Mesendoderm (in vitro differentiated cells): ENCODE measurements at places on chromosomes 1 and 21.
A peak's percentile ranks its signal among the peaks of the same experiment; 100 is the strongest.

DNA sequence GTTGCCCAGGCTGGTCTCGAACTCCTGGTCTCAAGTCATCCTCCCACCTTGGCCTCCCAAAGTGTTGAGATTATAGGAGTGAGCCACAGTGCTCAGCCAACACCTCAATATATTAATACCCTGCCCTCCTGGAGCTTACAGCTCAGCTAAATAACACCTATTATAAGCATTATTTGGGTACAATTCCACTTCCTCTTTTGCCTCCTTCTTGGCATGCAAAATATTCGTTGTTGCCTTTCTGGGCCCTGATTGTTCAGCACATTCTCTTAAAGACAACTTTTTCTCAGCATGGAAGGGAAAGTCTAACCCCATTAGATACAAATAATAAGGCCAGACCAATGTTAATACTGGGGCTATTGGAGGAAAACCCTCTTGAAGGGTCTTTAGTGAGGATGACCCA is 2.8 kb downstream of the PAQR7 start:
- no peak for DNase-seq
- H3K36me3 ChIP-seq, result no peaks in the 10 kb centered on the region
- no peak overlapping the region for H3K4me3 ChIP-seq
- H3K4me1 ChIP-seq, result peaks cover 6% of the 10 kb centered on the region
- no peaks in the 10 kb centered on the region for H3K27me3 ChIP-seq
- H3K27ac ChIP-seq, result no peak overlapping the region

DNA sequence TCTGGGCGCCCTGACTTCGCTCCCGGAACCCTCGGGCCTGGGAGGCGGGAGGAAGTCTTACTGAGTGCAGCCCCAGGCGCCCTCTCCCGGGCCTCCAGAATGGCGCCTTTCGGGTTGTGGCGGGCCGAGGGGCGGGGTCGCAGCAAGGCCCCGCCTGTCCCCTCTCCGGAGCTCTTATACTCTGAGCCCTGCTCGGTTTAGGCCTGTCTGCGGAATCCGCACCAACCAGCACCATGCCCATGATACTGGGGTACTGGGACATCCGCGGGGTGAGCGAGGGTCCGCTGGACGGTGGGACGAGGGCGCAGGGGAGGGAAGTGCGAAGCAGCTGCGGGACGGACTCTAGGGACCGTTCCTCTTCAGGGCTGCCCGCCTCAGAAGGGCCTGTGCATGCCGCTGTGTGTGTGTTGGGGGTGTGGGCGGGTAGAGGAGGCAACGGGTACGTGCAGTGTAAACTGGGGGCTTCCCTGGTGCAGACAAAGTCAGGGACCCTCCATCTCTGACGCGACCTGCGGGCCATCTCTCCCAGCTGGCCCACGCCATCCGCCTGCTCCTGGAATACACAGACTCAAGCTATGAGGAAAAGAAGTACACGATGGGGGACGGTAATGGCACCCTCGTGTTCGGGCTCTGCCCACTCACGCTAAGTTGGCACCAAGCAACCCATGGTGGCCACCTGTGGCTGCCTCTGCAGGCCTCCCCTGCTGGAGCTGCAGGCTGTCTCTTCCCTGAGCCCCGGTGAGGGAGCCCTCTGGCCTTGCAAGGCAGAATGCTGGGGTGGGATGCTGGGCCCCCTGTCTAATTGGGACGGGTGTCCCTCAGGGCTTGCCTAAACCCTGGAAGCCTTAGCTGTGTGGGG is at the start of gene GSTM1:
GSTM1 (plus strand) TSS at position 177 of the 859 bp plus-strand sequence; CDS start at position 234, 57 bp downstream.
- no peaks in the 10 kb centered on the region for H3K36me3 ChIP-seq
- no peak within 1 kb of the TSS for H3K27ac ChIP-seq
- H3K4me3 ChIP-seq, result peak within 1 kb of the TSS; percentile 54
- no peaks in the 10 kb centered on the region for H3K4me1 ChIP-seq
- DNase-seq, result peak; percentile 91

DNA sequence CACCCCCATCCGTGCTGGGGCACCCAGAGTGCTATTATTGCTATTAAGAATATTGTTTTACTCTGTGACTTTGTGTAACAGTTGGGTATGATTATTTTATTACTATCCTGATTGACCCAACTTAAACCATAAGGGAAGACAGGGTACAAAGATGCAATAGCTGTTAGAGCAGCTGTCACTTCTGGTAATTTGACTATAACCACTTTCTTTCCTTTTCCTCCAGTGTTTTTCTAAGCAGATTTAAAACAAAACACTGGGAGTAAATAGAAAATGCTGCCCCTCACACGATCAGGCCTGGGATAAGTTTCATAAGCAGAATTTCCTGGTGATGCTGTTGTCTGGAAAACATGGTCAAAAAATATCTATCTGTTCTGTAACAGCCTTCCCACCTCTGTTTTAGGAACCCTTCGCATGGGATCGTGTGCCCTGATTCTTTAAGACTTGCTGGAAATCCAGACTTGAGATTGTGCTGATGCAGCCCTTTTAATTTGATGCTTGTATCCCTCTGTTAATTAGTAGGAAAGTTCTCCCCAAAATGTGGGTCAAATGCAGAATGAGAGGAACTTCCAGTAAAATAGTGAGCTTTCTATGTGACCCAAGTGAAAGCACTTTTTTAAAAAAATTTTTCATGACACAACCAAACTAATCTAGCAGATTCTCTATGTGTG is 165.3 kb downstream of the FMN2 start:
- no peak overlapping the region for H3K27ac ChIP-seq
- no peaks in the 10 kb centered on the region for H3K4me1 ChIP-seq
- no peak for DNase-seq
- no peaks in the 10 kb centered on the region for H3K27me3 ChIP-seq
- H3K36me3 ChIP-seq, result no peaks in the 10 kb centered on the region

GRCh38 chr1:216812966-216813365 is 89.7 kb upstream of the ESRRG start:
- no peaks in the 10 kb centered on the region for H3K4me1 ChIP-seq
- H3K27ac ChIP-seq, result no peak overlapping the region
- no peaks in the 10 kb centered on the region for H3K36me3 ChIP-seq
- no peaks in the 10 kb centered on the region for H3K27me3 ChIP-seq

DNA sequence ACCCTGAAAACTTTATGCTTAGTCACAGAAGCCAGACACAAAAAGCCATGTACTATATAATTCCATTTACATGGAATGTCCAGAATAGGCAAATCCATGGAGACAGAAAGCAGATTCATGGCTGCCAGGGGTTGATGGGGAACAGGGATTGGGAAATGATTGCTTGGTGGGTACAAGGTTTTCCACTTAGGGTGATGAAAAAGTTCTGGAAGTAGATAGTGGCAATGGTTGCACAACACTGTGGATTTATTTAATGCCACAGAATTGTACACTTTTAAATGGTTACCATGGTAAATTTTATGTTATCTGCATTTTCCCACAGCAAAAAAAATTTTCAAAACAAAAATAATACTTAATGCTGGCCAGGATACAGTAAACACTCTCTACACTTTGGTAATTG is 40.6 kb downstream of the ENAH start:
- H3K4me3 ChIP-seq, result no peak overlapping the region
- H3K27ac ChIP-seq, result no peak overlapping the region
- H3K36me3 ChIP-seq, result no peaks in the 10 kb centered on the region
- H3K27me3 ChIP-seq, result no peaks in the 10 kb centered on the region

- DNase-seq, result no peak
- no peaks in the 10 kb centered on the region for H3K4me1 ChIP-seq
- no peaks in the 10 kb centered on the region for H3K27me3 ChIP-seq
- no peak overlapping the region for H3K4me3 ChIP-seq
- H3K36me3 ChIP-seq, result peaks cover 3% of the 10 kb centered on the region
These were observed 30.0 kb downstream of the RABIF start for GRCh38 chr1:202858789-202859414.

GRCh38 chr1:13701271-13701640 is 1.3 kb downstream of the PRDM2 start:
- H3K27ac ChIP-seq, result no peak overlapping the region
- no peaks in the 10 kb centered on the region for H3K27me3 ChIP-seq
- H3K36me3 ChIP-seq, result no peaks in the 10 kb centered on the region
- no peak for DNase-seq
- H3K4me3 ChIP-seq, result no peak overlapping the region

- peak; percentile 57 for DNase-seq
- no peak overlapping the region for H3K4me3 ChIP-seq
- H3K36me3 ChIP-seq, result no peaks in the 10 kb centered on the region
- no peaks in the 10 kb centered on the region for H3K27me3 ChIP-seq
- no peaks in the 10 kb centered on the region for H3K4me1 ChIP-seq
These were observed 15.0 kb upstream of the F5 start for GRCh38 chr1:169601096-169601881.

GRCh38 chr1:97989094-97989680 is 68.4 kb upstream of the DPYD start:
- DNase-seq, result no peak
- no peaks in the 10 kb centered on the region for H3K4me1 ChIP-seq
- no peak overlapping the region for H3K27ac ChIP-seq
- H3K4me3 ChIP-seq, result no peak overlapping the region
- no peaks in the 10 kb centered on the region for H3K36me3 ChIP-seq

GRCh38 chr1:87820668-87821334 is 492.1 kb downstream of the LMO4 start:
- H3K27ac ChIP-seq, result no peak overlapping the region
- H3K36me3 ChIP-seq, result no peaks in the 10 kb centered on the region
- no peak overlapping the region for H3K4me3 ChIP-seq
- DNase-seq, result no peak
- H3K27me3 ChIP-seq, result no peaks in the 10 kb centered on the region

DNA sequence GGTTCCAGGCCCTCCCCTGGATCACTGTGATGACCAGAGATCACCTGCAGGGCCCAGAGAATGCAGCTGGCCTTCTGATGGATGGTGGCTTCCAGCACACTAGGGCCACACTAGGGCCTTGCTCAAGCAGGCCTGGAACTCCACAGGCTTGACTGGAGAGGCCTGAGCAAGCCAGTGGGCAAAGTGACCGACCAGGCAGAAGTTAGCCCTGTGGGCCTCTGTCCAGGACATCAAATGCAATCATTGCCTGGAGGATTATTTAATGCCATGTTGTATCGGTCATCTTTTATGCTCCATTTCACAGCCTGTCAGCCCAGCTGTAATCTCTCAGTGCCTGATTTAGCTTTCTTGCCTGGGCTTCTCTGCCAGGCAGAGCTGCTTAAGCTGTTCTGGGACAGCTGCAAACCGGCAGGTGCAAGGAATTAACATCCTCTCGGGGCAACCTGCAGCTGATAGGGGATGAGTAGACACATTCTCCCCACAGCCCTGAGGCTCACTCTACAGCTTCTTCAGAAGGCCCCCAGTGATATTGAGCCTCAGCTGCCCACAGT is 17.7 kb downstream of the NENF start:
- no peak overlapping the region for H3K27ac ChIP-seq
- no peak overlapping the region for H3K4me3 ChIP-seq
- H3K27me3 ChIP-seq, result no peaks in the 10 kb centered on the region

DNA sequence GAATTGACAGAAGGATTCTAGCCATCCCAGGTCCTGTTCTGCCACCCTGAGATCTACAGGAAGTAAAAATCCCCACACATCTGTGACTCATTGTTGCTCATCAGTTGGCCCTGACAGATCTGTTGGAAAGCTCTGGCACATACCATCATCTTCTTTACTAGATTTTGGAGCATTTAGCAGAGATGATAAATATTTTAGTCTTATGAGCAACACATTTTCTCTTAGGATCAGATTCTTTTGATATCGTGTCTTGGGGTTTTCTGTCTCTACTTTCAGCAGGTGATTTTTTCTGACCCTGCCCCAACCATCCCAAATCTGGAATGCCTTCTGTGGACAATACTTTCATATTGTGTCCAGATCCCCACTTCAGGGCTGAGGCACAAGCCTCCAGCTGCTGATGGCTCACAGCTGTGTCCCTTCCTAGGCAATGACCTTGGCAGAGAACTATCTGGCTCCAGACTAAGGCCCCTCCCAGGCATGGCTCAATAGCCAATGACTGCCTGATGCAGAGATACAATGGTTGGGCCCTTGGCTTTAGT is 102.8 kb downstream of the GDAP2 start:
- no peaks in the 10 kb centered on the region for H3K27me3 ChIP-seq
- H3K27ac ChIP-seq, result no peak overlapping the region
- H3K4me3 ChIP-seq, result no peak overlapping the region
- no peak for DNase-seq
- no peaks in the 10 kb centered on the region for H3K4me1 ChIP-seq

DNA sequence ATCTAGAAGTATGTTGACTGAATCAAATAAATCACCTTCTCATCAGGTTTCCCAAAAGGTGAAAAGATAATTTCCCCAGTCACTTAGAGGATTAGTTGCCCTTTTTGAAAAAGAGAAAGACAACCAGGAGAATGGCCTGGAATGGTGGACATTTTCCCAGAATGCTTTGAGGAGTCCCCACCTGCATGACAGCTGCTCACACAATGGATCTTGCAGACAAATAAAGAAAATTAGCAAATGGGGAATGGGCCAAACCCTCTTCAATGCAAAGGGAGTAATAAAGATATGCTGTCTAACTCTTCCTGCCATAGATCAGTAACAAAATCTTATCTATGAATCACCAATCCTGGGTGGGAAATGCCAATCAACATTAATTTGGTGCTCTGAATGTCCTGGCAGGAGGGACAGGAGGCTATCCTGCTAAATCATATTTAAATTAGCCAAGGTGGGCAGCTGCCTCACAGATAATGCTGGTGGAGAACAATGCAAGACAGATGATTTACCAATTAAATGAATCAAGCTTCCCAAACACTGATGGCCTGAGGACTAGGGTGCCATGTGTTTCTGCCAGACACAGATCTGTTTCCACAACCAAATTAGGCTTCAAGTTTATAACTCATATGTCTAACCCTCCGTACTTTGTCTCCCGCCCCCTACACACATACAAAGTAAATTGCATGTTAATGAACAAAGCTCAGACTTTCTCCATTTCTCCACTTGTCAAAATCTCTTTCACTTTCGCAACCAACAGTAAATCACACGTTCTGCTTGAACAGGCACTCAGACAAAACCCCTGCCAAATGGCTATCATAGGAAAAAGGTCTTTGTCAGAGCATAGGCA is 488.0 kb upstream of the PLXNA2 start:
- H3K4me1 ChIP-seq, result peaks cover 3% of the 10 kb centered on the region
- no peaks in the 10 kb centered on the region for H3K27me3 ChIP-seq
- H3K36me3 ChIP-seq, result no peaks in the 10 kb centered on the region
- H3K4me3 ChIP-seq, result no peak overlapping the region
- DNase-seq, result peak; percentile 91

- H3K36me3 ChIP-seq, result no peaks in the 10 kb centered on the region
- DNase-seq, result no peak
- no peaks in the 10 kb centered on the region for H3K4me1 ChIP-seq
- no peaks in the 10 kb centered on the region for H3K27me3 ChIP-seq
These were observed 16.0 kb downstream of the ANGPTL3 start for GRCh38 chr1:62613325-62613727.

- H3K36me3 ChIP-seq, result no peaks in the 10 kb centered on the region
- peaks cover 5% of the 10 kb centered on the region for H3K4me1 ChIP-seq
- no peak for DNase-seq
- peak overlapping the region; percentile 30 for H3K27ac ChIP-seq
These were observed 500 bp upstream of the DOCK7 start for GRCh38 chr1:62688687-62689085.

GRCh38 chr1:70487910-70488665 is 77.0 kb downstream of the CTH start:
- no peaks in the 10 kb centered on the region for H3K4me1 ChIP-seq
- H3K36me3 ChIP-seq, result no peaks in the 10 kb centered on the region
- no peak overlapping the region for H3K4me3 ChIP-seq
- no peak overlapping the region for H3K27ac ChIP-seq
